Stimulated activated CD8-positive, alpha-beta memory T cell treated with anti-CD3 and anti-CD28 coated beads, Interleukin-4, amount 100 ng/mL, for 4 hours (primary cell): ENCODE measurements at places on chromosomes 5 and 9.

DNA sequence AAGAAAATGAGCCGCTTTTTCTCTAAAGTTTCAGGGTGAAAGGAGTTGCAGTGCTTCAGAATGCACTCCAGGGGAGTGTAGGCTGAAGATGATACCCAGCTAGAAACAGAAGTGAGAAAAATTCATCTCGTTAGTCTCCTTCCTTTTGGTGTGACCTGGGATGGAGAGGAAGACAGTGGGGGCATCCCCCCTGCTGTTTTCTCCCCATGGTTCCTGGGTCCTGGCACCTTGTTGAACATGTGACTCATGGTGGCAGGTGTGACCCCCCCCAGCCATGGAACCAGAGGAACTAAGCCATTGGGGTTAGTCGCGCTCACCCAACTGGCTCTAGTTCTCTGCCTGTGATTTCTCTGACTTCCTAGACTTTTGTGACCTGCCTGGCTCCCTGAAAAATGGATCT, 424.6 kb downstream of the CSNK1G3 start:
- DNase-seq, result no peak

- no peak for DNase-seq
Measured at GRCh38 chr9:89491694-89492093, 6.2 kb downstream of the SEMA4D start.

DNA sequence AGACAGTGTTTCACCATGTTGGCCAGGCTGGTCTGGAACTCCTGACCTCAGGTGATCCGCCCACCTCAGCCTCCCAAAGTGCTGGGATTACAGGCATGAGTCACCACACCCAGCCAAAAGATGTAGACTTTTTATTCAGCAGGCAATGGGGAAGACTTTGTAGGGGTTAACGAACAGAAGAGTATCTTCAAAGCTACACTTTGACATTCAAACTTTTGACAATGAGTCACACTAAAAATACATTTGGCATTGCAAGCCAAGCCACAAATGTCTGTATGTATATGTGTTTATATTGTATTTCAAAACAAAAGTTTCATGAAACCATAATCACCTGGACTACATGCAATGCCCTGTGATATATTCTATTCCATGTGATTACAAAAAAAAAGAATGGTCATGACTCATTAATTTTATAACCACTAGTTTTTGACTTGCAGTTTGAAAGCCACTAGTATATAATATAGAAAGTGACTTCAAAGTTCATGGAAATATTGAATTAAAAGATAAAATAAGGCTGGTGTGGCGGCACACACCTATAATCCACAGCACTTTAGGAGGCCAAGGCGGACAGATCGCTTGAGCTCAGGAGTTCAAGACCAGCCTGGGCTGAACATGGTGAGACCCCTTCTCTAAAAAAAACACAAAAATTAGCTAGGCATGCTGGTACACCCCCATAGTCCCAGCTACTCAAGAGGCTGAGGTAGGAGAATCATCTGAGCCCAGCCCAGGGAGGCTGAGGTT, 8.3 kb downstream of the DIMT1 start:
- no peak for DNase-seq

GRCh38 chr5:177535125-177535524, 18.4 kb upstream of the DDX41 start:
- no peak for DNase-seq

GRCh38 chr9:134152022-134152448, 12.3 kb downstream of the RNU6ATAC start:
- no peak for DNase-seq

- no peak for DNase-seq
Measured at GRCh38 chr5:96113170-96113939, 151.7 kb upstream of the ELL2 start.

- no peak for DNase-seq
Measured at GRCh38 chr9:36039121-36039520, 2.4 kb downstream of the RECK start.
